Cortex of kidney (tissue), 1 donor: ENCODE measurements at places on chromosomes 2 and 18.

DNA sequence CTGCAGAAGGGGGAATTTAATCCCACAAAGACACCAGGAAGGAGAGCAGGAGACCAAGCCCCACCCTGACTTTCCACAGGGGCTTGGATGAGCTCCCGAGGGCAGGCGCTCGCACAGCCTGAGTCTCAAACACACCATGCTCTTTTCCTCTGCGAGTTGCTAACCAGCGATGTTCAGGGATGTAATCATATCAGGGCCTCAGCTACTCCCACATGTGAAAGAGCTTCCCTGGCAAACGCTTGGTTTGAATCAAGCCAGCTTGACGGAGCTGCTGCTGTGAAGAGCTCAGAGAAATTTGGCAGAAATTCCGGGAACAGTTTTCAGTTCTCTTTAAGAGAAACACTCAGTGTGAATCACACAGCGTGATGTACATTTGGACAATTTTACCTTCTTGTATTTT, 385.8 kb downstream of the GALR1 start:
- DNase-seq = no peak

DNA sequence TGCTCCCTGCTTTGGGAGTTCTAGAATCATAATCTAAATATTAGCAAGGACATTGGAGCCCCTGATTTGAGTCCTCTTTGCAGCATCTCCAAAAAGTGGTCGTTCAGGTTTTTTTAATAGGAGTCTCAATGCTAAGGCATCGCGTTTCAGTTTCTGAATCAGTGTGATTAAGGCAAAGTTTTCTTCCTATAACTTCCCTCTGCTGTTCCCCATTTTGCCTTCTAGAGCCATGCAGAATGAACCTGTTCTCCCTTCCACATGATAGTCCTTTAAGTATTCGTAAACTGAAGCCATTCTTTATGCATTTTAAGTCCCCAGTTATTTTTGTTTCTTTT, 159.5 kb downstream of the PTGR3 start:
- no peak for DNase-seq

- no peak for DNase-seq
These were observed 188.1 kb downstream of the ZEB2 start for GRCh38 chr2:144331674-144332355.

GRCh38 chr2:157440404-157441071, 3.4 kb downstream of the CYTIP start:
- DNase-seq = no peak

- no peak for DNase-seq
These were observed 97.6 kb upstream of the RAB6C start for GRCh38 chr2:129881786-129882396.

- DNase-seq = no peak
These were observed 520.0 kb downstream of the TXNL1 start for GRCh38 chr18:56118422-56118821.

DNA sequence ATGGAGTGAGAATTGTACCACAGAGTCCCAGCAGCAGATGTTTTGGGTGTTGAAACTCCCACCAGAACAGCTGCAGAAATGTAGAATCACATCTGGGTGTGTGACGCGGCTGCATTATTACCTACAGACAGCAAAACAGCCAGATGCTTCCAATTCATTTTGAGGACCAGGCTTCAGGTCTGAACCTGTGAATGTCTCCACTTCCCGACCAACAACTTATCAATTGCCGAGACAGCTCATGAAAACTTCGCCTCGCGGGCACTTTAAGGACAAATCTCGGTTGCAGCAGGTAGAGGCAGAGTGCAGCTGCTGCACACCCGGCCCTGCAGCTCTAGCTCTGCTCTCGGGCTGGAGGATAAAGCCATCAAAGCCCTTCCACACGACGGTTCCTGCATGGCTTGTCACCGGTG, 202.0 kb downstream of the HRH4 start:
- no peak for DNase-seq

- DNase-seq = no peak
These were observed 856 bp downstream of the TIA1 start for GRCh38 chr2:70247364-70248180.

DNA sequence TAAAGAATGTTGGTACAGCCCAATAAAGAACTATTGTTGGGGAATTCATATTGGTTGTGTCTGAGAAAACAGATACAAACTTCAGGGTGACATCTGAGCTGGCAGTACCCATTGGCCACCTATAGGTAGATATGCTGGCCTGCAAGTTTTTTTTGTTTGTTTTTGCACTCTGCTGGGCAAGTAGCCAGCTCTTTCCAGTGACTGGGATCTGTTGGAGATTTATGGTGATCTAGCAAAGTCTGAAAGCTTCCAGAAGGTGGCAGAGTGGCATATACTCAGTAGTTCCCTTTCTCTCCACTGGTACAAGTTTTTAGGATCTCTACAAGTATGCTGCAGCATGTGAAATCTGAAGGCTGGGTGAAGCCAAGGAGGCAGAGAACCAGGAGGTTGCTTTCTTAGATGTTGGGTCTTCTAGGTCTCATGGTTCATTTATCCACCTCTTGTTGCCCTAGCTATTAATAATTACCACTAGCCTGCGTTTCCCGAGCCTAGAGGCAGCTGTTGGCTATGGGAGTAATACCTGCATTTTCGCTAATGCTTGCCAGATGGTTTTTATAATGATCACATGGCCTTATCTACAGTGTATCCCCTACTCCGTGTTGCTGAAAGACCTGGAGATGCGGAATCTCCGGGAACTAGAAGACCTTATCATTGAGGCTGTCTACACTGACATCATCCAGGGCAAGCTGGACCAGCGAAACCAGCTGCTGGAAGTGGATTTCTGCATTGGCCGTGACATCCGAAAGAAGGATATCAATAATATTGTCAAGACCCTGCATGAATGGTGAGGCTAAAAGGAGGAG, 9.5 kb downstream of the COPS7B start:
- no peak for DNase-seq

DNA sequence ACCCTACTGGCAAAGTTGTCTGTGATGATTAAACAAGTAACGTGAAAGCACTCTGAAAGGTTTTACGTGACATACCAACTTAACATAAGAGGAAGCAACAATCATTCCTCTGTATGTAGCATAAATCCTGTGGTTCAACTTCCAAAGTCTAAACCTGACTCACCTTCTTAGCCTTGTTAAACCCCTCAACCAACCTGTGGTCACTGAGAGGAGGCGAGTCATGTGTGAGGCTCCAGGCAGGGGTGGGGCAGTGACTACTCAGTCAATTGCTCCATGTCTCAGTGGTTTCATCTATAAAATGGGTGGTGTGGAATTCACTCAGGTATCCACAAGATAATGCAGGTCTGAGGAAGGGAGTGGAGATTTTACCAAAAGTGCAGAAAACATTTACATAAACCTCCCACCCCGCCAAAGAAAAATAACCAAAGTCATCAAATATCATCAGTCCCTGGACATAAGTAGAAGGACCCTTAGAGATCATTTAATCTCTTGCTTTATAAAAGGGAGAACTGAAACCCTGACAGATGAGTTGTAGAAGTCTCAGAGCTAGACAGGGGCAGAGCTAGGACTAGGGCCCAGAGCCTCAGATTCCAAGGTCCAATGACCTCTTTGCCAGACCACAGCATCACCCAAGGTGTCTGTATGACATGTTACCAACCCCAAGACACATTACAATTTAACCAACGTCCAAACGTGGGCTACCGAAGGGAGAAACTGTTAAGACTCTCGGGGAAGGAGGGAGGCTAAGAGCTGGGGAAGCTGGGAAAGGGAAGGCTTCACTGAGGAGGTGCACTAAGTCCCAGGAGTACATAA, 3.7 kb upstream of the PCBP1 start:
- no peak for DNase-seq

GRCh38 chr18:39840856-39841481, 2114.1 kb upstream of the PIK3C3 start:
- DNase-seq = no peak

DNA sequence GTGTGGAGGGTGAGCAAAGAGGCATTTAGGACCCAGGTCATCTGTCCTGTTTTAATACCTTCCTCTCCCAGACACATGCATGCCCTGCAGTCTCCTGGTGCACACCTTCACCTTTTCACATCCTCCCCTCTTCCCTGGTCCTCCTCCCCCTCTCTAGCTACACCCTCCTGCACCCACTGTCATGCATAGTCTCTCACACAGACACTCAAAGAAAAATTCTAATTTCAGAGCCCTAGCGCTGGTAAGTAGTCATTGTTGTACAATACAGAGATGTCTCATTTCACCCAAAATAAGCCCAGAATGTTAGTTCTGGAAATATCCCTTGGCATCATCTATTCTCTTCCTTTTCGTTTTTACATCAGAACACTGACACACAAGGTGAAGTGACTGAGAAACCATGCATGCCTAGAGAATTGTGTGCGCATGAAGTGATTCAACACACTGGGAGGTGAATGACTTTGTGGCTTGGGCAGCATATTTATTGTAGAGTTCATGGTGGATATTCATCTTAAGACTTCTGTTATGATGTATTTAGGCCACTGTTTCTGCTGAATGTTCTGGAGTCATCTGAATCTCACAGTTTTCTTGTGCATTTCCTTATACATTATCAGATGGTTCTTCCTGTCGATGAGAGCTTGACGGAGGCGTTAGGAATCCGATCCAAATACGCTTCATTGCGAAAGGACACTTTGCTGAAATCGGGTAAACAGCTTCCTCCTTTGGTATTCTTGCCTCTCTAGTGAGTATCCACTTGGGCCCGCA, 69.9 kb downstream of the COA5 start:
- DNase-seq = no peak

GRCh38 chr2:28995765-28996750, 15.0 kb downstream of the TOGARAM2 start:
- no peak for DNase-seq

GRCh38 chr2:100962366-100963025, 39.6 kb upstream of the RPL31 start:
- DNase-seq = no peak

DNA sequence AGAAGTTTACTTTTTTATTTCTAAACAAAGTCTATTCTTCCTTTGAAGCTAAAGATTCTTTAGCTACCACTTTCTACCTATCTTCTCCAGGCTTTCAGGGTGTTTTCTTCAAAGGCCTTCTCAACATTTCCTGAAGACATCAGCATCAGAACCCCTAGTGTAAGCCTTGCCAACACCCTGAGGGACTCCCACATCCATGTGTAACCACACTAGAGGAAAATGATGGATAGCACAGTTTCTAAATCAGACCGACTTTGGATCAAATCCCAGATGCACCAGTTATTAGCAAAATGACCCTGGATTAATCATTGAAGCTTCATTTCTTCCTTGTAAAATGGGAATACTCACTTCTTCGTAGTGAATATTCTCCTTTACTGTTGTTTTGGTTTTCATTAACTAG, 4.7 kb upstream of the TTN start:
- no peak for DNase-seq

GRCh38 chr18:32937066-32937465, 164.2 kb upstream of the KLHL14 start:
- no peak for DNase-seq

DNA sequence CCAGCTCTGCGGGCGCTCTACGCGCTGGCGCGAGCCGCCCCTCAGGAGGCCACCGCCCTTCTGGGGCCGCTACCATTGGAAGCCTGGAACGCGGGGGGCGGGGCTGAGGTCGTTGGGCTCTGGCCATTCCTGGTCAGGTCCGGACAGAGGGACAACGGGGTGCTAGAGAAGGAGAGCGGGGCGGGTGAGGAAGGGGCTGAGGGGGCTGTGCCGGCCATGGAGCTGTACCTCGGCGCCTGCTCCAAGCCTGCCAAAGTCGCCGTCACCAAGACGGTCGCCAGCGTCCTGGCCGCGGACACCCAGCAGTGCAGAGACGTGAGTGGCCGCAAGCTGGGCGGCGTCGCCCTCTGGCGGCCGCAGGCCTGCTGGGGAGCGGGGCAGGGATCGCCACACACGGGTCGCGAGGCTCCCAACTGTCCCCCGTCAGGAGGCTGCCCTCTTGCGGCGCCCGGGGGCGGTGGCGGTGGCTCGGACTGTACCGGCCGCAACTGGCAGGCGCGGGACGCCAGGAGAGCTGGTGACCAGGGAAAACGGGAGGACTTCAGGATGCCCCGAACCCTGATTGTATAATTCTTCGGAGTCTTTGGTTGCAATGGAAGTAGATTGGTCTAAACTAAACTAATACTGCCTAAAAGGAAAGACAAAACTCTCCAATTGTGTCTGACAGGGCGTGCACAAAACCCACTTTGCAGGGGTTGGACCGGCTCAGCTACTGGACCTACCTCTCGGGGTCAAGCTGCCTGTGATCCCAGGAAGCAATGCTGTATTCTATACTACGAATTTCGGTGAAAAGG, at the start of gene FSIP2:
FSIP2 (plus strand) TSS at position 126 of the 794 bp plus-strand sequence; CDS start at position 217, 91 bp downstream.
- peak; percentile 34 for DNase-seq

- no peak for DNase-seq
These were observed 30.1 kb upstream of the LIPG start for GRCh38 chr18:49531678-49532153.

GRCh38 chr18:66734451-66734850, 130.6 kb upstream of the CDH19 start:
- DNase-seq = no peak

GRCh38 chr2:4900242-4900641, 791.9 kb upstream of the SOX11 start:
- no peak for DNase-seq

DNA sequence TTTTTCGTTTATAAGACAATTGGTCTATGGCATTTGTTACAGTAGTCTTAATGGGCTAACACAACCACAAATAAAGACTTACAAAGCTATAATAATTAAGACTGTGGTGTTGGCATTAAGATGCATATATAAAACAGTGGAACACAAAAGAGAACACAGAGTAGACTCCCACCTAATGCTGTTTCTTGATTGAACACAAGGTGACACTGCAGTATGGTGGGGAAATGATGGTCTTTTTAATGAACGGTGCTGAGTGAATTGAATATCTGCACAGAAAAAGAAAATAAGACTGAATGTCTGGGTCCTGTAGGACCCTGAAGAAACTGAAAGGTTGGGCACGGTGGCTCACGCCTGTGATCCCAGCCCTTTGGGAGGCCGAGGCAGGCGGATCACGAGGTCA, 1136.6 kb upstream of the NXPH2 start:
- no peak for DNase-seq
